ENCODE measurements at places on chromosomes 13 and 19. TPM values are rescaled to one million over a fixed set of nuclear protein-coding genes. Genes with fewer than 3 reads are reported as not detected.

DNA sequence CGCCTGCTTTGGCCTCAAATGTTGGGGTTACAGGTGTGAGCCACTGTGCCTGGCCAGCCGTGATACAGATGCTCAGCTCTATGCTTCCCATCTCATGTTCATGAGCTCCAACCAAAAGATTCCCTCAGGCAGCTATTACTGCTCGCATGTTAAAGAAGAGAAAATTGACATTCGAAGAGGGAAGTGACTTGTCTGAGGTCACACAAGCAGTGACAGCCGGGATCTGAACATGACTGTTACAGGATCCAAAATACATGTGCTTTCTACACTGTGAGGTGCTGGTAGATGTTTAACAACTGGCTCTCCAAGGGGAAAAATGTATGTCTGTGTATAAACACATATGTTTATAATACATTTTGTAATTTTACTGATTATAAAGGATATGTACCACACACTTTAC is 11.3 kb downstream of the FPR1 start:
- DNase-seq = no peak

DNA sequence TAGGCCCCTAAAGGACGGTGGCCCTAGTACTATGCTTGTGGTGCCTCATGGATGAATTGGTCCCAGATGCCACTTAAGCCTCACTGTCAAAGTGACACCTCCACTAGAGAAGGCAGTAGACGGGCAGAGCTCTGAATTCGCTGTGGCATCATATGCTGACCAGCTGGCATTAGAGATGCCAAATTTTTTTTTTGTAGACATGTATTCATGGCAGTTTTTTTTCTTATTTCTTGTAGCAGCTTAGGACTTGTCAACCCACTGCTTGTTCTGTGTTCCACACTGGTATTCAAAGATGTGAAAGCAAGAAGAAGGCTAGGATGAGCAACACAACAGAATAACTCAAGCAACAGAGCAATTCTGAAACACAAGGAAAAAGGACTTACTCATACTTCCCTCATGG is 212.5 kb downstream of the DLEU7 start:
- no peak for DNase-seq

GRCh38 chr19:18351544-18351943 is 11.1 kb downstream of the PGPEP1 start:
- DNase-seq = no peak

Gene UBAC2
- total RNA-seq = 56.3 TPM

Gene FLT3
- not detected for total RNA-seq

Gene KIR3DL1
- not detected for total RNA-seq

Data from activated T-helper 1 cell treated with anti-CD3 and anti-CD28 coated beads, Interleukin-12 subunit alpha, Interleukin-12 subunit beta, Interleukin-2, Interleukin-4 antibody, amounts not matched to agents 30 ng/mL and 10 ng/mL and 1 ng/mL, durations not matched to agents 14 hours and 24 hours and 36 hours (primary cell).